ENCODE measurements at places on chromosomes 7 and 10.

- no peak for DNase-seq
Measured at GRCh38 chr7:100065452-100066186, 15.9 kb downstream of the ZNF3 start.

- no peak for DNase-seq
Measured at GRCh38 chr10:18308600-18308999, 168.4 kb downstream of the CACNB2 start.

DNA sequence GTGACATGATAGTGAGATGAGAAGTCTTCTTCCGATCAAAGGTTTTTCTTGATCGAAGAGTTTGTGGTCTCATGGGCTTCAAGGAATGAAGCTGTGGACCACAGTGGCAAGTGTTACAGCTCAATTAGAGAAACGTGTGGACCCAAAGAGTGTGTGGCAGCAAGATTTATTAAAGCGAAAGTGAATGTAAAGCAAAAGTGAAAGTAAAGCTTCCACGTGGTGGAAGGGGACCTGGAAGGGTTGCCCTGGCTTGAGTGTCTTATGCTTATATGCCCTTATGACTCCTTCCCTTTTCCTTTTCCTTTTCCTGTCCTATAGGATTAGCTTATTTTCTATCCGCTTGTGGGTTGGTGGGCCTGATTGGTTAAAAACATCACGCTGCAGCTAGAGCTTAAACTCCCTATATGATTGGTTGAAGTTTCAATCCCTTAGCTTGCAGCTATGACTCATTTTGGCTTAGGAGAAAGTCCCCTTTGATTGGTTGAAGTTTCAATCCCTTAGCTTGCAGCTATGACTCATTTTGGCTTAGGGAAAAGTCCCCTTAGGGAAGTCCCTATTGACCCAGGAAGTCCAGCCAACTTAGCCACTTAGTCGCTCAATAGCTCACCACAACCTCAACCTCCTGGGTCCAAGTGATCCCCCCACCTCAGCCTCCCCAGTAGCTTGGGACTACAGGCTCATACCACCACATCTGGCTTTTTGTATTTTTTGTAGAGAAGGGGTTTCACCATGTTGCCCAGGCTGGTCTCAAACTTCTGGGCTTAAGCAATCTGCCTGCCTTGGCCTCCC lies 34.7 kb downstream of the MRPS24 start:
- peak; percentile 62 for DNase-seq

DNA sequence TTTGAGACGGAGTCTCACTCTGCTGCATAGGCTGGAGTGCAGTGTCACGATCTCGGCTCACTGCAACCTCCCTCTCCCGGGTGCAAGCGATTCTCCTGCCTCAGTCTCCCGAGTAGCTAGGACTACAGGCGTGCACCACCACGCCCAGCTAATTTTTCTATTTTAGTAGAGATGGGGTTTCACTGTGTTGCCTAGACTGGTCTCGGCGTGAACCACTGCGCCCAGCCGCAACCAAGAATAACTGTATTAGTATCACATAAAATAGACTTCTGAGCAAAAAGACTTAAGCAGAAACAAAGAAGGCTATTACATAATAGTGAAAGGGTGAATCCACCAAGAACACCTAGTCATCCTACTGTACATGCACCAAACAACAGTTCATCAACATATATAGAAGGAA lies 67.6 kb upstream of the TFEC start:
- DNase-seq: no peak

- DNase-seq: no peak
Measured at GRCh38 chr7:129258649-129259389, 34.0 kb downstream of the AHCYL2 start.

DNA sequence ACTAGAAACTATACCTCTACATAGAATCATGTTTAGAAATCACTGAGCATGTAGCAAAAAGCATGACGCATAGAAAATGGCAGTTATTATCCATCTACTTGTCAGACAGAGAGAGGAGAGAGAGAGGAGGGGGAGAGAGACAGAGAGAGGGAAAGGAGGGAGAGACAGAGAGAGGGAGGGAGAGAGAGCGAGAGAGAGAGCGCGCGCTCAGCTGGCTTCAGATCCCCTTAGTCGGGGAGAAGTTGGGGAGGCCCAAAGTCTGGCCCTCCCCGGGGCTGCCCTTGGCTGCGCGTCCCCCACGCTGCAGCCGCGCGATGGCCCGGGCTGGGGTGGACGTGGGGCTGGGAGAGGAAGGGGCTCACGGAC lies 37.0 kb downstream of the CNPY1 start:
- DNase-seq: no peak

DNA sequence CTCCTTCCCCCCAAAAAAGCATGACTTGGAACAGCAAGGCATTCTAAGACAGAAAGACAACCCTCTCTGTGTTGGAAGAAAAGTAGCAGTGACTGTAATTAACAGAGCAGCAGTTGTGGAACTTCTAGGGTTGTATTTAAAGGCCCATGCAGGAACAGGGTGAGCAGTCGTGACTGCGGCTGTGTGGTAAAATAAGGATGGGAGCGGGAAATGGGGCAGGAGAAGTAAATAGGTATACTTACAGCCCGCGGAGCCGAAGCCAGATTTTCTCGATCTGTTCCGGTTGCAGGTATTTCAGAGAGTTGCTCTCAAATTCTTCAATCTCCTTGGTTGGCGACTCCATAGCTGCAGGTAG lies 179 bp downstream of the PDE1C start:
- DNase-seq: no peak

DNA sequence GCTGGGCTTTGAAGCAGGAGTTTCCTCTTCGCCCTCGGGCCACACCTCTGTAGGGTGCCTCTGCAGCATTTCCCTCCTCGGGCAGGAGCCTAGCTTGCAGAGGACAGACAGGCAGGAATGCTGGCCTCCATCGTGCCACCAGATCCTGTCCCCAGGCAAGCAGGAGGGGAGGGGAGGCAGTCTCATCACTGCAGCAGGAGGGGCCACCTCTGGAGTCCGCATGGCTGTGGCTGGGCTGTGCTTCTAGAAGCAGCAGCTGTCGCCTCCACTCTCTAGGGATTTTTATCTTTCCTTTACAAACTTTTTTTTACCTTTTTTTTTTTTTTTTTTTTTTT lies 181.4 kb downstream of the CUX1 start:
- no peak for DNase-seq

DNA sequence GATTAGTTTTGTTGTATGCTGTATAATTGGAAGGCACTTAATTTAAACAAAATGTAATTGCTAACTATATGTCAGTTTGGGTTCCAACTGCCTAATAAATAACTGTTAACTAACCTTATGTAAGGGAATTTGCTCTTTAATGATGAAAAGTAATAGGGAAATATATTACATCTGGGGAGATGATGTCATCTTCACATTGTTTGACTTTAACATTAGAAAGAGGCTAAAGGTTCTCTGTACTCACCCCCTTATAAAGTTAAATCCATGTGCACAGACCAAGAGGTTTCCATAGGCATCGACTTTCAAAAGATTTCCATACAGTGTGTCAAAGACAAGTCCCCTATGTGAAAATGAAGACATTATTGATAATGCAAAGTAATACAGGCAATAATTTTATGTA lies 87.6 kb downstream of the NT5C2 start:
- no peak for DNase-seq

- no peak for DNase-seq
Measured at GRCh38 chr10:131272897-131273451, 38.5 kb downstream of the TCERG1L start.

DNA sequence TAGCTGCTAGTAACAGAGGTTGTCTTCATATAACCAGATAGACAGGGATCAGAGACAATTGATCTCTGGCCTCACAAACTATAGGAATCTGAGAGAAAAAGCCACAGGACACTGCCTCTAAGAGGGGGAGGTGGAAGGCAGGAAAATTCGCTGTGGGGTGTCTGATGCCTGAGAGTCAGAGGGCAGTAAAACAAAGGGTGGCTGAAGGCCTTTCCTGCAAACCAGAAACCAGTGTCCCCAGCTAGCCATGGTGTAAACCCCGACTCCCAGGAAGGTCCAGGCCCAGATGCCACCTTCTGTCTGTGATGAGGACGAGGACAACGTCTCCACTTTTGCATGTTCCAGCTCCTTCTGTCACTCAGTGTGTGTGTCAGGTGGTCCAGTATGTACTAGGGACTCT lies 215.1 kb downstream of the ADARB2 start:
- DNase-seq: no peak

DNA sequence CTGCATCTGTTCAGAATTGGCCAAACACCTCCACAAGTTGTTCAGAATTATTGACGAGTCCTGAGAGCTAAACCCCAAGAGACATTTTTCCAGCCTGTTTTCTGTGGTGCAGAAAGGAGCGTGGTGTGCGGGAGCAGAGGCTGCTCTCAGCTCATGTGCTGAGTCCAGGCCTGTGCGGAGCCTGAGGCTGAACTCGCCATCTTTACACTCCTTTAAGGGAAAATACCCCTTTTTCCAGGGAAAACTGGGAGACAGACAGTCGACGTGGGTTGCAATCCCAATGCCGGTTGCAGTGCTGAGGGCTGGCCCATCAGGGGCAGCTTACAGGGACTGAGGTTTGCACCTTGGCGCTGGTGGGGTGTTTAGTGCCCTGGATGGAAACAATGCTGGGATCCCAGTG lies 112.2 kb downstream of the ADARB2 start:
- DNase-seq: no peak

DNA sequence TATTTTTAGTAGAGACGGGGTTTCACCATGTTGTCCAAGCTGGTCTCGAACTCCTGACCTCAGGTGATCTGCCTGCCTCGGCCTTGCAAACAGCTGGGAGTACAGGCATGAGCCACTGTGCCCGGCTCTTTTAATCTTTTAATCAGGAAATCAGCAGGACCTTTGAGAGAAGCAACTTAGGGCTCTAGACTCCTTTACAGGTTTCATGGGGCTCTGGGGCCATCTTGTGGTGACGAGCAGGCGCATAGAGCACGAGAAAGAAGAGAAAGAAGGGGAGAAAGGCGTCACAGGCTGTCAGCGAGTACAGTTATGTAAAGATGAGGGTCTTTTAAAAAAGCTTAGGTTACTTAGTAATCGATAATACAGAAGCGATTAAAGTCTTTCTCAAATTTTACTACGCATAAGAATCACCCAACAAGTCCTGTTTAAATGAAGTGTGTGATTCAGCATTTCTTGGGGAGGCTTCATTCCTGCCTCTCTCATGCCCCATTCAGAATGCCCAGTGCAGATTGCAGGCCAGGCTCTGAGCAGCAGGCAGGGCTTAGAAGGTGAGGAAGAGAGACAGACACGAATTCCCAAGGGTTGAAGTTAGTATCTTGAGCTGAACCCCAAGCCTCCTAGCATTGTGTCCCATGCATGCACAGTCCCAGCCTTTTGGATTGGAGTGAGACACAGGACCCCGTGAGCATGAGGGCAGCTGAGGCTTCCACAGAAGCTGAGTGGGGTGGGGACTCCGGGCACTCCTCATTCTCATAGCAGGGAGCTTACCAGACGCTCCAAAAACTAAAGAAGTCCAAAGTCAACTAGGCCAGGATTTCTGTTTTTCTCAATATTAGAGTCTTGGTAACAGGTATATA lies 23.6 kb upstream of the PFKP start:
- peak; percentile 36 for DNase-seq

GRCh38 chr10:79243181-79244067 lies 103.8 kb upstream of the PPIF start:
- peak; percentile 71 for DNase-seq

- no peak for DNase-seq
Measured at GRCh38 chr10:43962346-43963191, 313.9 kb upstream of the ZNF32 start.

DNA sequence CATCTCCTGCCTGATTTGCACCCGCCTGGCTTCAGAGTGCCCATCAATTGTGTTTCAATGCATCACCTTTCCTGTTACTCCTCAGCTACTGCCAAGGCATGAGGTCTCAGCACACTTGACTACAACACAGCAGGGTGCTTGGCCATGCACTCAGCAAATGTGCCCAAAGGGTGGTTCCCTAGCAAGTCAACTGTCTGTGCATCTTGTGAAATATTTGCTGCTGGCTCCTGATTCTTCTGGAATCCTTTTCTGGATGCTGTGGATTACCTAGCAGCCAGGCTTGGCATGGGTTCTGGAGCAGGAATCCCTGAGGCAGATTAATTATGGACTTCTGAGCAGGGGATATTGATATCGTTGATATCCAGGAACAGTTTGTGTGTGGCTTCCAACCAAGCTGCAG lies 662.6 kb upstream of the MGMT start:
- no peak for DNase-seq

GRCh38 chr7:81484261-81484660 lies 285.6 kb downstream of the HGF start:
- DNase-seq: no peak

DNA sequence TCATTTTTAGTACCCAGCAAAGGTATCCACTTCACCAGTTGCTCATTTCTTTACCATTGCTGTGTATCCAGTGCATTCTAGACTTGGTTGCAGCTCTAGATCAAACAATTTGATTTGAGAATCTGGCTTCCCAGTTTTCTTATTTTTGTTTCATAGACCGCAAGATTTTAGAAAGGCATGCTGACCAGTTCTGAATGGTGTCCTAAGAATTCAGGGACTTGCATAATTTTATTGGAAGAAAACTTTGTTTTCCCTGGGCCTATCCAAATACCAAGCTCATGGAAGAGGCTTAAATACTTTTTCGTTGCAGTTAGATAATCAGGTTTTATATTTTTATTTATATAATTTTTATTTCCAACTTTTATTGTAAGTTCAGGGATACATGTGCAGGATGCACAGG lies 58.3 kb downstream of the BICC1 start:
- DNase-seq: no peak

DNA sequence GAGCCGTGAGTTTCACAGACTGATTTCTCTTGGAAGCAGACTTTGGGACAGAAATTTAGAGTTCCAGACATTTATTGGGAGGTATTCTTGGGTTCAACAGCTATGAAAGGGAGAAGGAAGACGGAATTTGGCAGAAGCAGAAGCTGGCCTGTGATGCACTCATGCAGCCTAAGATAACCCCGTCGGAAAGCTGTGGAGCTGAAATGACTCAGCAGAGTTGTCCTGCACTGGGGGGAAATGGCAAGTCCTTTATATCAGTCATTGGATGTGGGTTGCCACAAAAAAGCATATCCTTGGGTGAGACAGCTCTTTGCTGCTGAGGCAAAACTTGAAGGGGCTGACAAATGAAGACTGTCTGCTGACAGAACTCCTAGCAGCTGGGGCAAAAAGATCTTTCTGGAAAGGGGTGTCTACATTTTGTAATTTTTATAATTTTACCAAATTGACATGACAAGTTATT lies 11.5 kb upstream of the MICU1 start:
- DNase-seq: no peak

GRCh38 chr10:122293156-122293960 lies 22.3 kb downstream of the BTBD16 start:
- no peak for DNase-seq

DNA sequence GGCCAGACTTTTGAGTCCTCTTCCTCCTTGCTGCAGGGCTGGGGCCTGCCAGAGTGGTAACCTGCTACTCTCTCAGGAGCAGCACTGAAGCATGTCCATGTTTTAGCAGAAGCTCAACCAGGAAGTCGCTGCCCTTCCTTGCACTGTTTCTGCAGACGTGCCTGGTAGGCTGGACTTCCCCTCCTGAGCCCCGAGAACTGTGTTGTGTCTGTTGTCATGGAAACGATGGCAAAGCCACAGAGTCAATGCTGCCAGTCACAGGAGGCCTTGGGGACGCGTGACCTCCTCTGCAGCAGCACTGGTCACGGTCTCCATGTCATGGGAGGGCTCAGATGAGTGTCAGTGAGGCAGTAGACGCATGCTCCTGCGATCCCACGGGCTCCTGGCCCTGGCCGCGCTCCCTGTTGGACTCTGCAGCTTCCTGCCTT lies 145.5 kb downstream of the FANK1 start:
- peak; percentile 86 for DNase-seq

- peak; percentile 79 for DNase-seq
Measured at GRCh38 chr10:14659626-14660196, 115.0 kb downstream of the FAM107B start.

- DNase-seq: no peak
Measured at GRCh38 chr10:25820874-25821273, 113.2 kb upstream of the MYO3A start.
